ENCODE measurements at places on chromosomes 7 and 10.

- no peak for DNase-seq
Measured at GRCh38 chr10:5896208-5897052, 6.4 kb downstream of the FBH1 start.

GRCh38 chr7:124679586-124680225 lies 85.9 kb downstream of the GPR37 start:
- DNase-seq: no peak

DNA sequence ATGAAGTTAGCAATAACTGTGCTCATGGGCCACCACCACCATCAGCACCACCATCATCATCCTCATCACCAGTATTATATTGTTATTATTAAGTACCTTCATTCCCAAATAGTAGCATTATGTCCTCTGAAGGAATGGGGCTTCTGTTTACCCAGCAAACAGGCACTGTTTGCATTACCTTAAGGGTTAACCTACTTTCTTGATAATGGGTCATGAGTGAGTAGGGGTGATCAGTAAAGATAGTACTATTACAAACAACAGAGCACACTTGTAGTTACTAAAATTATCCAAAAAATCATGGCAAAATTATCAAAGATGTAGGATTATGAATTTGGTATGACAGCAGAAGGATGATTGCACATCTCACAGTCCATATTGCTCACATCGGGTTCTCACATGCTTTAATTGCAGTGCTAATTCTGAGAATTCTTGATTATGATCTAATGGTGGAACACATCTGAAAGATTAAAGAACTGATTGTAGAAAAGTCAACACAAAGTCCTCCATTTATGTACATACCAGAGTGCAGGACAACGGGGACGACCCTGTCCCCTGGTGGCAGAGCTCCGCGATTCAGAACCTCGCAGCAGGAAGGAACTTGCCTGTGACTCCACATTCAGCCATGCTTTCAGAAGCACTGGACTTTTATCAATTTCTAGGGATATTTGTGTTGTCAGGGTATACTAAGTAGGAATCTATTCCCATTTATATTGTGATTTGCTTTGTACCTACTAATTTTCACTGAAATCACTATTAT lies 31.0 kb downstream of the PDE1C start:
- DNase-seq: no peak

GRCh38 chr10:6120691-6121090 lies 31.9 kb downstream of the RBM17 start:
- no peak for DNase-seq

DNA sequence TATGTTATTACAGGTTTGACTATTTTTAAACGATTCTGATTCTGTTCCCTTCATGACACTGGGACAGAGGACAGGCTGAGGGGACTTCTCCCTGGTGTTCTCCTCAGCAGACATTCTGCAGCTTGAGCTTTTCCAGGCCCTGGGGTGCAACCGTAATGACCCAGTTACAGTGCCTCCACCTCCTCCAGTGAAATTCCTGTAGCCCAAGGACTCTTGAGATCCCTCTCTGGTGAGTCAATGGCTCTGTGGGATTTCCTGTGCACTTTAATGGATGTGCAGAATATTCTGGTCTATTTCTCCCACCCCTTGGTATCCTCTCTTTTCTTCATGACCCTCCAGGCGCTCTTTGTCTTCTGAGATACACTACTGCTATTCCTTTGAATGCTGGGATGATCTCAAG lies 319.3 kb downstream of the INHBA start:
- DNase-seq: no peak

GRCh38 chr7:103685646-103686045 lies 239.6 kb upstream of the SLC26A5 start:
- no peak for DNase-seq

GRCh38 chr7:92609921-92610518 lies 19.8 kb upstream of the FAM133B start:
- no peak for DNase-seq

- no peak for DNase-seq
Measured at GRCh38 chr7:47266799-47267198, 315.1 kb downstream of the TNS3 start.

GRCh38 chr7:150359622-150360362 lies 8.8 kb upstream of the REPIN1 start:
- DNase-seq: no peak

DNA sequence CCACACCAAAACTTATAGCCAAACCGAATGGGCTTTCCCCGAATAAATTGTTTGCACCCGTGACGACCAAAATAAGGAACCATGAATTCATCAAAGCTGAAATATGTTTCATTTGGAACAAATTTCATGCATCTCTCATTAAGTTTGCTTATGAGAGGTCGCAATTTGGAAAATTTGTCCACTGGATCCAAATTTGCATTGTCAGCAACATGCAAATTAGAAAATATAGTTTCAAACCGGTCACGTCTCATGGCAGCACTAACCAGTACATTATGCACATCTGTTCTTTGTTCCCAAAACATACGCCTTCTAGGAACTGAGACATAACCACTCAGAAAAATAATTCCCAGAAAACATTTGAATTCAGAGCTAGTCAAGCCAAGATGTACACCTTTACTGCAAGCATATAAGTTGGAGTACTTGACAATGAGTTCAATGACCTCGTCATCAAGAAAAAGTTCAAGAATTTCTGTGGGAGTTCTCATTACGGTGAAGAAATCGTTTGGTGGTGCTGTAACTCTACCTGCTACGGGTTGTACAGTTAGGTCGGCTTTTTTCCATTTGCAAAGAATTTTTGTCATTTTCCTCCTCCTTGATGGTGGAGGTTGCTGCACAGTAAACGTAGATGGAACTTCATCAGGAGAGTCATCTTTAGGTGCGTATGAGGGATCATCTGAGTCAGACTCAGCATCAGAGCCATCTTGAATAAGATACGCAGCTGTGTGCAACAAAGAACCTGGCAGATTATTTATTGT lies 22.5 kb downstream of the ERCC6 start:
- no peak for DNase-seq

DNA sequence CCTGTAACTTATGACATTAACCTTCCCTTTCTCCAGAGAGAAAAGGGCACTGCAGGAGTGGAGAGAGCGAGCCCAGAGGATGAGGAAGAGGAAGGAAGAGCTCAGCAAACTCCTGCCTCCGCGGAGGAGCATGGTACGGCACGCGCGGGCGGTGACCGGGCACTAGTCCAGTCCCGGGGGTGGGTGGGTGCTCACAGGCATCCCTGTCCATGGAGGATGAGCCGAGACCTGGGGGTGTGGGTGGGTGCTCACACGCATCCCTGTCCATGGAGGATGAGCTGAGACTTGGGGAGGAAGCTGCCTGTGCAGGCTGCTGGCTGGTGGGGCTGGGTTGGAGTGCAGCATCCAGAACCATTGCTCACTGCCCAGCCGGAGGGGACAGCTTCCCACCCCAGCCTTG lies 23.8 kb downstream of the LRRC27 start:
- DNase-seq: no peak

GRCh38 chr10:26733750-26734568 lies 36.5 kb downstream of the PDSS1 start:
- DNase-seq: no peak

DNA sequence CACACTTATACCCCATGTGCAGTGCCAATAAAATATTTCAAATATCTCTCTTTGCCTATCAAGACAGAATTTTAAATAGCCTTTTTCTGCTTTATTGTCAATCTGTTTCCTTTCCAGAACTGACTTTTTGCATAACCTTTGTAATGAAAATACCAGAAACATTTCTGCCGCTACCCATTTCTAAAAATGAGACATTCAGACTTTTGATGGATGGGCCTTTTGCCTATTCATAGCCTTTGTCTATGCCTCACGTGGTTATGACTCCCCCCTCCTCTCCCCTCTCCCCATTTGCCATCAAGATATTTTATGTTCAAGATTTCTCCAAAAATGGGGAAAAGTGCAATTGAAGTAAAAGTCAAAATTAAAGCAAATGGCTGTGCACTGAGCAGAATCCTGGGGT lies 5.9 kb downstream of the PPP1R17 start:
- DNase-seq: no peak

GRCh38 chr7:152336754-152337368 lies 98.9 kb downstream of the KMT2C start:
- DNase-seq: no peak

GRCh38 chr7:1972744-1973143 lies 260.0 kb downstream of the MAD1L1 start:
- DNase-seq: no peak

- no peak for DNase-seq
Measured at GRCh38 chr10:3689871-3690510, 95.0 kb downstream of the KLF6 start.

GRCh38 chr7:53383131-53383530 lies 347.7 kb downstream of the POM121L12 start:
- no peak for DNase-seq

DNA sequence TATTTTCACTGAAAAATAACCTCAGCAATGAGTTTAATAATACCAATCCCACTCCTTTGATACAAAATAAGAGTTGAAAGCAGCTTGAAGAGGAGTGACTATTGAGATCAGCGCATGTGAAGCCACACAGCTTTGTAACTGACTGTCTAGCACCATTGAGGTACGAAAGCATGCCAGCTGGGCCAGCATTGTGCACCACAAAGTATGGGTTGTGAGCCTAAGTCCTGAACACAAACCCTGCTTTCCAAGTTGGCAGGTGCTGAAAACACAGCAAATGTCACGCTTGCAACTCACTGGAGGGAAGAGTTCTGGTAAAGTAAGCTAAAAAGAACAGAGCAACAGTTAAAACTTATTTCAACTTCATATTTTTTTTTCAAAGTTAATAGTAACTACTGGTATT lies 4.0 kb upstream of the FAM53B start:
- no peak for DNase-seq

- no peak for DNase-seq
Measured at GRCh38 chr10:52615331-52615730, 157.3 kb downstream of the MBL2 start.

DNA sequence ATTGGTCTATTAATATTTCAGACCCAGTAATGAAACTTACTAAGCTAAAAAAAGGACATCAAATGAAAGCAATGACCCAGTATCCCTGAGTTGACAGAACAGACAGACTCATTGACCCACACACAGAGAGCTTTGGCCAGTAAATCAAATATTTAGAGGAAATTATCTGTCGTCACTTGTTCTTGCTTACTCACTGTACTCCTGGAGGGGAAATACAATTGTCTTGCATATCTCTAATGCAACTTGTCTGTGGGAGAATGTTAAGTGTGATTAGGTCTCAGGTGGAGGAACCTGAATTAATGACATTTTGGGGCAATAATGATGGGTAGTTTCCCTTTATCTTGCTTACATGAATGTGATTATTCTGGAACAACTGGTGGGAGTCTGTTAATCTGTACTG lies 80.4 kb downstream of the CUBN start:
- DNase-seq: no peak

- DNase-seq: peak; percentile 48
Measured at GRCh38 chr10:80444646-80445319, 9.3 kb upstream of the TSPAN14 start.

GRCh38 chr10:88291289-88292184 lies 291.6 kb downstream of the RNLS start:
- DNase-seq: no peak

DNA sequence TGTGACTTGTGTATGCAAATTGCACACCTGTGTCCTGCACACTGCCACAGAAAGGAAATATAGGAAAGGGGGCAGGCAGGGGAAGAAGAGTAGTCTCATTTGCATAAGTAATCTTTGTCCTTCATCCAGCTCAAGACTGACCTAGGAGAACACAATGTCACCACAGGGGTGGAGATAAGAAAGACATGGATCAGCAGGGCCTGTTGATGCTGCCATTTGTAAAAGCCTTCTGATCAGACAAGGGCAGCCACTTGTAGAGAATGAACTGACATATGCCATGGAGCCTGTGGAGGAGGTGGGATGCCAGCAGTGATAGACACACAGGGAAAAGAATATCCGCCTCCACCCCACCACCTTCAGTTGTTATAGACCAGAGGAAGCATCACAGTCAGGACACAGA lies 528.9 kb downstream of the HTR7 start:
- DNase-seq: no peak

DNA sequence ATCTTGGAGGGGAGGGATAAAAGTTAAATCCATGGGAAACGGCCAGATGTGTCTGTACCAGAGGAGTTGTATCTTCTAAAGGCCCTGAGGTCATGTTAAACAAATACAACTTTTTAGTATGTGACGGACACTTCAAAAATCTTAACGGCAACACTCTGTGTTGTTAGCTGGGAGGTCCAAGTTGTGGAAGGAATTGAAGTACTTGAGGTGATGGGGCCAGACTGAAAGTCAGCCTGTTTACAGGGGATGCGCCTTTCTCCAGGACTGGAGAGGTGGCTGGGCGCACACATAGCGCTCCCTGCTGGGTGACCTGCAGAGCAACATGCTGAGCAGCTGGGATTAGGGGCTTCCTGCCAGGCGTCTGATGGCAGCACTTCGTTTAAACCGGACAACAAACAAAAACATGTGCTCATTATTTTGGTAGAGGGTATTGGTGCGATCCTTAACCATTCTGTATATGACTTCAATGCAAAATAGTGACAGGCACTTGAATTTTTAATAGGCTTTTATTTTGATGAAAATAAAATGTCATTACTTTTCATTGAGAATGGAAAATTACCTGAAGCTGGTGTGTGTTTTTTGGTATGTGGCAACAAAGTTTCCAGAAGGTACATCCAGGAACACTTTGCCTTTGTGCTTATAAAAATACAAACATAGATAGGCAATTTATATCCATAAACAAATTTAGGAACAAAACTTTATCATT lies 198.2 kb downstream of the MLLT10 start:
- peak; percentile 15 for DNase-seq

GRCh38 chr10:132407846-132408278 lies 10.9 kb downstream of the PWWP2B start:
- no peak for DNase-seq

DNA sequence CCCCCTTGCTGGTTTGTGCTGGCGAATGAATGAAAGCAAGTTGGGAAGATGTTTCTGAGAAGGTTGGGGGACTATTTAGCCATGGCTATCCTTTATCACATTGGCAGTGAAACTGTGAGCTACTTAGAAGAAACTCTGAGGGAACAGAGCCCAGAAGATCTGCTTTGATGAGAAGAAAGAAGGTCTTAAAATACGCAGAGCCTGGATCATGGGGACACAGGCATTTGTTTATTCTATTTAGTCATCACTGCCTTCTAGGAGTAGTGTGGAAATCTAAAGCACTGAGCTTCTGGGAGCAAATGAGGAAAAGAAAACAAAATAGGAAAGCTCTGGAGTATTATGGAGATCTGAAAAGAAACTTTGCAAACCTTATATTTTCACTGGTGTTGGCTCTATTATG lies 28.5 kb downstream of the CPED1 start:
- no peak for DNase-seq

DNA sequence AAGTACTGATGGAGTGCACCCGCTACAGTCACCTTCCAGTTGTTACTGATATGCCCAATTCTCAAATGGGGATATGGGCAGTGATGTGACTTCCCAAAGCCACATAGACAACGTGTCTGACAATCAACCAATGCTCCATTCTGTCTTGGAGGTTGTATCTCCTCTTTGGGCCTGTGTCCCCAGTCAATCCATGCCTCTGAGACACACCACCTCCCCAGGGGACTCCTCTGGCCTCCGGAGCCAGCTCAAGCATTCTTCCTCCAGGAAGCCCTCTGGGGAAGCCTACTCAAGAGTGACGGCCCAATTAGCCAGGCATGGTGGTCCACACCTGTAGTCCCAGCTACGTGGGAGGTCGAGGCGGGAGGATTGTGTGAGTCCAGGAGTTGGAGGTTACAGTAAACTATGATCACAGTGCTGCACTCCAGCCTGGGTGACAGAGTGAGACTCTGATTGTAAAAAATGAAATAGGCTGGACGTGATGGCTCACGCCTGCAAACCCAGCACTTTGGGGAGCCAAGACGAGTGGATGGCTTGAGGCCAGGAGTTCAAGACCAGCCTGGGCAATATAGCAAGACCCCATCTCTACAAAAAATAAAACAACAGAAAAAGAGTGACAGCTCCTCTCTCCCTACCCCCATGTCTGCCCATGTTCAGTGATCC lies 99.5 kb upstream of the TNRC18 start:
- no peak for DNase-seq

All from hypothalamus (tissue), 51 donors.